Caki2 (cell line): ENCODE measurements at places on chromosomes 11 and 22. TPM values are rescaled to one million over a fixed set of nuclear protein-coding genes. Genes with fewer than 3 reads are reported as not detected.
A peak's percentile ranks its signal among the peaks of the same experiment; 100 is the strongest.

- DNase-seq: no peak
These were observed 10.9 kb upstream of the TNNT3 start for GRCh38 chr11:1908618-1909017.

GRCh38 chr11:9763301-9763700, 99.4 kb downstream of the SWAP70 start:
- DNase-seq: no peak

The MUC5AC gene
- total RNA-seq: not detected in 2 replicates

DNA sequence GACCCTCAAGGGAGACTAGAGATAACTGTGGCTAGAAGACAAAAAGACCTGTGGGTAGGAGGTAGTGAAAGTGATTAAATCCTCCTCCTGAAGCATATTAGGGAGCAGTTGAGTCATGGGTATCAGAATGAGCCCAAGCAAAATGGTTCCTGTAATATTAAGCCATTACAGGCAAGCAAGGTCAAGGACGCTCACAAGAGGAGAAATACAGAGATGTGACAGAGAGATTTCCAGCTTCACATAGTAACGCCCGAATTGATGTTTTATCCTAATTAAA, 77.7 kb downstream of the FAM76B start:
- no peak for DNase-seq

DNA sequence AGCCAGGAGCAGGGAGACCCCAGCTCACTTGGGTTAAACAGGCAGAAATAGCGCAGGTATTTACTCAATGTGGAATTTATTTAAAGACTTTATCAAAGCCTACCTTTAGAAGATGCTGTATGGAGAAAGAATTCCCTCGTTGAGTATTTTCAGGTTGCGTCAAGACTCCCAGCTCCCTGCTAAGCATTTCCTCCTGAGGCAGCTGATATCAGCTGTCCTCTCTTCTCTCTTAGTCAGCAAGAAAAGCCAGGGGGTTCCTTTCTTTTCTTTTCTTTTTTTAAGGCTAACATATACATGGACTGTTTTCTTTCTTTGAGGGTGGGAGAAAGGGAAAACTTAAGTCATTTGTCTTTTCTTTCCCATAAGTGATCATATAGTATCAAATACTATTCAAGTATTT, 125.8 kb upstream of the POU2AF2 start:
- DNase-seq: no peak

GRCh38 chr11:11334607-11335006, 18.4 kb downstream of the CSNK2A3 start:
- DNase-seq: no peak

The GNB1L gene
- total RNA-seq: 42.7 and 52.6 TPM in 2 replicates

- no peak for DNase-seq
These were observed 415.9 kb downstream of the ETS1 start for GRCh38 chr11:128171506-128171905.

- no peak for DNase-seq
These were observed 138.3 kb downstream of the CADM1 start for GRCh38 chr11:115365907-115366306.

The BTBD18 gene
- not detected in 2 replicates for total RNA-seq

The TEX54 gene
- total RNA-seq: not detected in 2 replicates

The FGF4 gene
- total RNA-seq: not detected in 2 replicates

- no peak for DNase-seq
These were observed 27.9 kb downstream of the SPATA19 start for GRCh38 chr11:133817449-133817848.

The VSIG2 gene
- not detected in 2 replicates for total RNA-seq

DNA sequence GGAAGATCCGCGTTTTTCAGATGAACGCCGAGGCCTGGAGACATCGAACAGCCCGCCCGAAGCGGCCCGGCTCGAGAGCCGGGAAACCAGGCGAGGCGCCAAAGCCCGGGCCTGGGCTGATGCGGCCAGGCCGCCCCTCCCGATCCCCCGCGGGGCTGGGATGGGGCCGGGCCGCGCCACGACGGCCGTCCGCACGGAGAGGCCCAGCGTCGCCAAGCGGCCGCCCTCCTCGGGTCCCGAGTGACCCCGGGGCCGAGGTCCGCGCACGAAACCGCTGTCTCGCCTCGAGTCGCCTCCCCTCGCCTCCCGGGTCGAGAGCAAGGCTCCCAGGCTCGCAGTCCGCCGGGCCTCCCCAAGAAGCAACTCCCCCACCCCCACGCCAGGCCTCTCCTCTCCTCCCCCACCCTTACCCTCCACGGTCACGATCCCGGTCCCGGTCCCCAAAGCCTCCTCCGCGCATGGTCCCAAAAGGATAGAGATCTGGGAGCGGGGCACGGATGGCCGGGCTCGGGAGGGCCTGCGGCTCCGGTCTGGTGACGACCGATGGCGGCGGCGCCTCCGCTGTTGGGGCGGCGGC, 482 bp downstream of the DDX17 start:
- peak; percentile 75 for DNase-seq

The CNTF gene
- total RNA-seq: 0.44 TPM in 1 of 2 replicates, not detected in the other

The PDGFD gene
- 8.6 and 13.1 TPM in 2 replicates for total RNA-seq

The RAB38 gene
- total RNA-seq: 12.7 and 21.2 TPM in 2 replicates

DNA sequence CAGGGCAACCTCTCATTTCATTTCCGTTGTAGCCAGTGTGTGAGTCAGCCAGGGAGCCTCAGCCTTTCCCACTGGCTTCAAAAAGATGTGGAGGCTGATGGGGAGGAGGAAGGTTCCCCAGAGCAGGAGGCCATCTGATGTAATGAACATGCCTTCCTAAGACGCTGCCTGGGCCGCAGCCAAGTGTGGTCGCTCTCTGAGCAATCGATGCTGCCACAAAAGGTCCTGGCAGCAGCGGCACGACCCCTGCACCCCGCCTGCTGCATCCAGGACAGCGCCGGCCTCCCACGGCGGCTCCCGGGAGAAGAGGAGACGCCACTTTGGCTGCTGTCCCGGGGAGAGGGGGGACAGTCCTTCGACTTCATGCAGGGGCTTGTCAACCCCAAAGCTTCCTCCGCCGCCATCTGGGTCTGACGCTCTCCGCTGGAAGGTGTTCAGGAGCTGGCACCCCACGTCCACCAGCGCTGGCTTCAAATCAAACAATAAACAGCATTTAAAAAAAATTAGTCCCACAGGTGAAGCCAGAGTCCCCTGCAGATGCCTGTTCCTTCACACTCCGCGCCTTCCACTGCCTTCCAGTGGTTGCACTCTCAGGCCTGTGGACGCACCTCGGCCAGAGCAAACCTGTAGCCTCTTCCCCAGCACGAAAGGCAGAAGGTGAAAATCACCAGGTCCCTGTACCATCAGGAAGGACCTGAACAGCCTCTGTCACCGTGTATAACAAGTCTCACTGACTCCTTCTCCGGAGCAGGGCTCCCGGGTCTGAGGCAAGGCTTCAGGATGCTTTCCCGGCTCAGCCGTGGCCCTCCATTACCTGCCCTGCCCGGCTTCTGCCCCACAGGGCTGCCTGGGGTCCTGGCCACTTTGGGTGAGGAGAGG, 930.7 kb downstream of the BRD1 start:
- DNase-seq: no peak

GRCh38 chr11:2837096-2837601, 48.4 kb downstream of the CDKN1C start:
- peak; percentile 10 for DNase-seq

GRCh38 chr11:69642913-69643632, 2.1 kb downstream of the CCND1 start:
- peak; percentile 68 for DNase-seq

GRCh38 chr11:63673579-63673978, 2.4 kb upstream of the ATL3 start:
- DNase-seq: no peak

DNA sequence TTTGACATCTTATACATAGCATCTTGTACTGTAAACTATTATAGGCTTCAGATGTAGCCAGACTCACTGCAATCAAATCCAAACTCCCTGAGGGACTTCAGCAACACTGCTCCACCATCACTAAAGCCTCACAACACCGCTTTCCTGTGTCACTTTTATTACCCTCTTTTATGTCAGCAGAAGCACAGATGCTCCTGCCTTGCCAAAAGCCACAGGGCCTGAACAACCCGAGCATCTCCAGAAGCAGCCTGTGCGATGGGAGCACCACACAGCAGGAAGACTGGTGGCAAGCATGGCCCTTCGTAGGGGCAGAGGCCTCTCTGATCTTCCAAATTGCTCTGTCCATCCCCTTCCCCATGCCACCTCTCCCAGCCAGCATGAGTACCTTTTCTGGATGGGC, 22.9 kb downstream of the TMEM123 start:
- DNase-seq: no peak

The LRRC75B gene
- 10.0 and 19.3 TPM in 2 replicates for total RNA-seq

The OR2D2 gene
- total RNA-seq: not detected in 2 replicates

- DNase-seq: no peak
These were observed 1.6 kb upstream of the IFITM1 start for GRCh38 chr11:312092-312816.

DNA sequence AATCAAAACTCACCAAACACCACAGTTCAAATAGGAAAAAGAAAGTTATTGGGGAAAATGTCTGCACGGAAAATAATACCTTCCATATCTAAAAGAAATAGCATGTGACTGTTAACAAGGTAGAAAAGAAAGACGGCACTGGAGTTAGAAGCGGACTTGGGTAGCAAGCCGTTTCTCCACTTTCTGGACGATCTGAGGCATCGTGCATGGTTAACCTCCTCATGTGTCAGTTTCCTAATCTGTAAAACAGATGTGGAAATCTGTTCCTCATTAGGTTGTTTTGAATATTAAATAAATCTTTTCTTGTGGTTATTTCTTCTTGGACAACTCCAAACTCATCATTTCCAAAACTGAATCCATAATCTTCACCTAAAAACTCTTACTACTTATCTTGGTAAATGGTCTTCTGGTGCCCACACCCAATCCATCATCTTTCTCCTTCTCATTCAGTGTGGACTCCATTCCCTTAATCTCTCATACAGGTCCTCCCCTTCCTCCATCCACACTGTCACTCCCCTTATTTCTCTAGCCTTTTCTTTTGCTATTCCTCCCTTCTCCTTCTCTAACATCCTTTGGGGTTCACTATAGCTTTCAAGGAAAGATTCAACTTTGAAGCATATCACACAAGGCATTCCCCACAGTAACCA, 53.5 kb downstream of the VSIG10L2 start:
- no peak for DNase-seq

- DNase-seq: no peak
These were observed 41.5 kb upstream of the MS4A8 start for GRCh38 chr11:60657888-60658287.

DNA sequence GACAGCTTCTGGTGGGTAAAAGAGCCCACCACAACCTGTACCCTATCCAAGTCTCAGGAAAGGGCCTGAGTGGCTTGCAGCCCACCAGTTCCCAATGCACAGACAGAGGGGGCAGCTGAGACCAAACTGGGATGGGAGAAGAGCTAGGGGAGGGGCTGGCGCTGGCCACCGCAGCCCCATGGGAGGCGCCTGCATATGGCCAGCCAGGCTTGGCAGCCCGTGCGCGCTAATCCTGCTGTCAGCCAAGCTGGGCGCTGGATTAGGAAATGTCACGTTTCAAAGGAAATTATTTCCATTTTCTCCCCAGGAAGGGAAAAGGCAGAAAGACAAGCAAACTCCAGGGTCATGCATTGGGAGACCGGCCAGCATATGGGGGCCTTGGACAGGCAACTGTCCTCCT, 236.8 kb downstream of the BUD13 start:
- no peak for DNase-seq

DNA sequence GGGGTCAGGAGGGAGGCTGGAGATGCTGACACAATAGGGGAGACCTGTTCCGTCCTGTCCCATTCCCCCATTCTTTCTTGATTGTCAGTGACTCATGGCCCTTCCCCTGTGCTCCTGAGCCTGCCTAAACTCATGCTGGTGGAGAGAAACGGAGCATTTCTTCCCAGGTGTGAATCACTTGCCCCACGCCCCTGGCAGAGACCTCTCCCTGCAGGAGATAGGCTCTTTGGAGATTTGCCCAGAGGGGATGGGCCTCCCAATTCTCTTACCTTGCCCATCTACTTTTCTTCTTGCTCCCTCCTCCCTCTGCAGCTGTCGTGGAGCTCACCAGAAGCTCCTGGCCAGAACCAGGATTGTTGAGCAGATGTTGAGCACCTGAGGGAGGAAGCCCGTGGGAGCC, 121.9 kb upstream of the OR9Q1 start:
- DNase-seq: no peak

The SLC22A6 gene
- total RNA-seq: not detected in 2 replicates

- DNase-seq: no peak
These were observed 852.6 kb upstream of the RAG2 start for GRCh38 chr11:37450613-37451012.

DNA sequence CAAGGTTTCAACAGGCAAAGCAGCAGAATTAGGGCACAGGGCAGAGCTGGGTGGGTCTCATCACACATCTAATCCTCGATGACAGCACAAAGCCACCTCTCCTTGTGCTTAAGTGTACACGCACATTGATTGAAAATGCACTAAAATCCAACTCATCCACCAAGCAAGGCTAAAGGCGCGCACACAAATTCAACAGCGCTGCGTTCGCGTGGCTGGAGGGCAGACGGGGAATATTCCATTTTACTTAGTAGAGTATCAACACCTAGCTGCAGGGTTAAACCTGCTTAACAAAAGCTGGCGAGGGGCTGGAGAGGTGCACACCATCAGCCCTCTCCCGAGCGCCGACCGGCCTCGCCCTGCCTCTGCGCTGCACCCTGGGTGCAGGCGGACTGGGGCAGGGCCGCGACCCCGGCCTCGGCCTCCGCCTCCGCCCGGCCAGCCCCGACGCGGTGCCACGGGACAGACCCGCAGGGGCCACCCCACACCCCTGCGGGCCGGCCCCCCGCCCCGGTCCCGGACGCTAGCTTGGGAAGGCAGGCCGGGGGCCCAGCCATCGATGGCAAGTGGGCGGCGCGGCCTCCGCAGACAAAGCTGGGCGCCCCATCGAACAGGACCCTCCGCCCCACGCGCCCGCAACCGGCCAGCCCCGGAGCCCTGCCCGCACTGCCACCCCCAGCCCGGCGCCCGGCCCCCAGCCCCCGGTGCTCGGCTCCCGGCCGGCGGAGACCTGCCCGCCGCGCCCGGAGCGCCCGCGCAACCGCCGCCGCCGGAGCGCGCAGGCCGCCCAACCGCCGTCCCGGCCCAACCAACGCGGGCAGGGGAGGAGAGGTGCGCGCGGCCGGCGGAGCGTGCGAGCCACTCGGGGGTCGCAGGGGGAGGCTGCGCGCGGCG, 929 bp downstream of the PRDM10 start:
- peak; percentile 21 for DNase-seq

The CNGA4 gene
- not detected in 2 replicates for total RNA-seq

- DNase-seq: no peak
These were observed 371 bp downstream of the SMCO4 start for GRCh38 chr11:93542811-93543229.

The SF3A1 gene
- total RNA-seq: 12.7 and 15.5 TPM in 2 replicates

The TRIM51 gene
- not detected in 2 replicates for total RNA-seq

- DNase-seq: no peak
These were observed 506.8 kb downstream of the BRD1 start for GRCh38 chr22:49320714-49321476.

- DNase-seq: no peak
These were observed 215.2 kb upstream of the MPPED2 start for GRCh38 chr11:30801357-30801756.

GRCh38 chr11:22208151-22208858, 15.4 kb downstream of the ANO5 start:
- no peak for DNase-seq

The TMEM109 gene
- 10.2 and 18.2 TPM in 2 replicates for total RNA-seq
